ENCODE measurements at places on chromosomes 2 and 18.

DNA sequence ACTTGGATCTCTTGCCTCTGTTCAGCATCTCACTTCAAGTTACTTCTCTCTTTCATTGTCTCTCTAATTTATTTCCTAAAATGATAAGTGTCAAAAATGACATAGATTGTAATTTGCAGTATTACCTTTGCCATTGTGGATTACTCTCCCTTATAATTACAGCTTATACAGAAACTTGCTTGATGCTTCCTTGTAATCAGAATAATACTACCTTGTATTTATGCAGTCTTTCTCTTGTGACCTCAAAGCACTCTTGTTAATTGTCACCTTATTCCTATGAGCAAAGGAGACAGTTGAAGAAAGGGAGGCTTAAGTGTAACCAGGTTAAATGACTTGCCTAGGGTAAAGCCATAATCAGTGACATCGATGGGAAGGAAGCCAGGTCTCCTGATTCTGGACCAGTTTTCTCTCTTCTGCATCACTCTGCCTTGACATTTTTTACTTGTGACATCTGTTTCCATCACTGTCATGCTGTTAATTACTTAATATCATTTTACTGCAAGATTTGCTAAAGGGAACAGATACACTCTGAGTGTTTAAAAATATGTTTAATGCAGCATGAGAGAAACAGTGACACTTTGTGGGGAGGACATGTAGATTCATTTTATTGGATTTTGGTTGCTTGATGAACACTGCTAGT lies 388.6 kb downstream of the PARD3B start:
- DNase-seq, result no peak

GRCh38 chr2:121695171-121695451 lies 41.6 kb downstream of the NIFK start:
- DNase-seq, result no peak

- no peak for DNase-seq
Measured at GRCh38 chr18:48781163-48781987, 169.4 kb downstream of the SMAD7 start.

- no peak for DNase-seq
Measured at GRCh38 chr2:174240097-174240496, 8.2 kb downstream of the OLA1 start.

- no peak for DNase-seq
Measured at GRCh38 chr2:99112617-99113016, 28.9 kb upstream of the C2orf15 start.

DNA sequence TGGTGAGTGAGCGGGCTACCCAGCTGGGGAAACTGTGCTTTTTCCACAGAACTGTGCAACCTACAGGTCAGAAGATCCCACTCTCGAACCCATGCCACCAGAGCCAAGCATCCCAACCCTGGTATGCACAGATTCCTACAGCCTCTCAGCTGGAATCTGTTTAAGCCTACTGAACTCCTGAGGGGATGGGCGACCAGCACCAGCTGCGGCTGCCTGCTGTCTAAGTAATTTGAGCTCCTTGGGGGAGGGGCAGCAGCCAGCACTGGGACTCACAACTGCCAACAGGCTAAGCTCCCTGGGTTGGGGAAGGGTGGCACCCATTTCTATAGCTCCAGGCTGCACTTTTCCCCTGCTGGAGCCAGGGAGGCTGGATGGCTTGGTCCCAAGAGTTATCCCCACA lies 11.8 kb downstream of the CYP27C1 start:
- no peak for DNase-seq

- DNase-seq, result no peak
Measured at GRCh38 chr18:76351961-76352581, 143.0 kb downstream of the ZNF516 start.

DNA sequence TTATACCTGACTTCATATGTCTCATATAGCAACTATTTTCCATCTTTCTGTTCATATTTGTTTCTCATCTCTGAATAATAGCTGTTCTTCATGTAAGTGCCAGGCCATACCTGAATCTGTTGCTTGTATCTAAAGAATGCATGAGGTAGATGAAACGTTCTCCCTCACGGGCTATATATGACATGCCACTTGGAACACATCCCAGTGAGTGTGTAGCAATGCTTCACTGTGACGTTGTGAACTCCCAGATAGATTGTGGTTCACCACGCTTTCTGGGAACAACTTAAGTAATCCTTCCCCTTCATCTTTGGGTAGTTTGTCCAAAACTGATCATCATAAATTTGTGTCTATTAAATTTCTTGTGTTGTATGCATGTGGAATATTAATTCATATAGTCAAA lies 60.1 kb downstream of the RDH14 start:
- DNase-seq, result no peak

DNA sequence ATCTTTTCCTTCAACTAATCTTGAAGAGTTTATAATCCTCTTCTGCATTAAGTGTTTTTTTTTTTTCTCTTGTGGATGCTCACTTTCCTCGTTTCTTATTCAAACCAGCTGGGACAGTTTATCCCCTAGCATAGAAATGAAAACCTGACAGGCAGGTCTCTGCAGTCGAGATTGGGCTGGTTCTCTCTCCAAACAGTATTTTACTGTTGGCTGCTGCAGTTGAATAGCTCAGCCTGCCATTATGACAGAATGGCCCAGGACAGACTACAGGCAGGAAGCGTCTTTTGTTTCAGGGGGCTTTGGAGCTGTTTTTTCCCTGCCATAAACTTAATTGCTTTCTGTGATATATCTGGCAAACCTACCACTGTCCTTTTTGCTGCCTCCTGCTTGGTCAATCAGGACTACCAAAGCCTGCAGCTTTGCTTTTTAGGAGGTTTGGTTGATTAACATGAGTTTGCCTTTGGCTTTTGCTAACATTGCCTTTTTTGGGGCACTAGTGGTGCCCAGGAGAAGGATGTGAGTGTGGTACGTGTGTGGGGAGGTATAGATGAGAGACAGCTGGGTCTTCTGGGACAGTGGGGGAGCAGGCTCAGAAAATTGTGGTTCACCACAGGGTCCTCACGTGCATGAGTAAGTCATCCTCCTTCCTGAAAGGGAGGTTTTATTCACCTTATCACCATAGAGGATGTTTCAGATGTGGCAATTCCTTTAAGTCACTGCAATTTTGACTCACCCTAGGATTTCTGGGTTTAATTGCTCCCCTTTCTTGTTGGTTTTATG lies 128.7 kb downstream of the LYPD6B start:
- peak; percentile 14 for DNase-seq

- no peak for DNase-seq
Measured at GRCh38 chr2:177496921-177497320, 104.3 kb downstream of the AGPS start.

DNA sequence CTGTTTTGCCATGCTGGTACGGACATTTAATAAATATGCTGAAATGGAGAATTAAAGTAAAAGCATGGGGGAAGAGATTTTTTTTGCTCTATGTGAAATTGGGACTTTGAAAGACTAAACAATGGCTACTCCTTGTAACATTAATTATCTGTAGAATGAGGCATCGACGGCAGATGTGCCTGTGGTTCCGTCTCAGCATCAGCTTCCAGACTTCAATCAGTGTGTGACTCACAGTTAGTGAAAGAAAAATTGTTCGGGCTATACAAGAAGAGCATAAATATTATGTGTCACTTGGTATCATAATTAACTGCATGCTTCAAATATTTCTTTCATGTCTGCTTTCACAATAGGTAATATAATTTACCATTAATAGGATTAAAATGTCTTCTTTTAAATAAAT lies 117.0 kb upstream of the SMIM21 start:
- no peak for DNase-seq

DNA sequence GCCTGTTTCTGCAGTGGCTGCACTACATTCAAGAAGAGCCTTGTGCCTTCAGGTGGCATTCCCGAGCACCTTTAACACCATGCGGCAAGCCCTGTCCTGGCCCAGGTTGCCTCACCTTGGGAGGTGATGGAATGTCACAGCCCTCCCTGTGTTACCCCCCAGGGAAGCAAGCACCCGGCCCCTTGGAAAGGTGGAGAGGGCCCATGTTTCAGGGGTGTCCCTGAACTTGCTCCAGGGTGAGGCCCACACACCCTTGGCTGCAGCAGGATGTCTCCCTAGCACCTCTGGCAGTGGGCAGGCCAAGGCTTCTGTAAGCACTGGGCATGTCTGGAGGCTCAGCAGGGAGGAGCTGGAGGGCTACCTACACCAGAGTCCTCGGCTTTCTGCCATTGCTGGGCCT lies 29.3 kb upstream of the ACAA2 start:
- no peak for DNase-seq

GRCh38 chr2:48016225-48017019 lies 110.1 kb upstream of the FBXO11 start:
- no peak for DNase-seq

DNA sequence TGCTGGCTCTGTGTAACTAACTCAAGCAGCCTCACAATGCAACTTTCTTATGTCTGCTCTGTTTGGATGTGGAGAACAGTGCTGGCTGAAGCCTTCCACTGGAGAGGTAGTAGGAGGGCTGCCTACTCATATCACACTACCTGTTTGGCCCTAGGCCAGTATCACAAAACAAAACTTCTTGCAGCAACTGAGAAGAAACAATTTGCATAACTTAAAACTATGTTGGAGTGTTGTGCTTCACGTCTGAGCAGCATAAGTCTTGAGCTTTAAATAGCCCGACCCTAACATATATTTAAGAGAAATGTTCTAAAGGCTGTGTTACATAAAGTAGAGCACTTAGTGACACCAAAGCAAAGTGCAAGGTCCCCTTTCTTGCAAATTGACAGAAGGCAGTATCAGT lies 204.9 kb upstream of the ACVR2A start:
- no peak for DNase-seq

DNA sequence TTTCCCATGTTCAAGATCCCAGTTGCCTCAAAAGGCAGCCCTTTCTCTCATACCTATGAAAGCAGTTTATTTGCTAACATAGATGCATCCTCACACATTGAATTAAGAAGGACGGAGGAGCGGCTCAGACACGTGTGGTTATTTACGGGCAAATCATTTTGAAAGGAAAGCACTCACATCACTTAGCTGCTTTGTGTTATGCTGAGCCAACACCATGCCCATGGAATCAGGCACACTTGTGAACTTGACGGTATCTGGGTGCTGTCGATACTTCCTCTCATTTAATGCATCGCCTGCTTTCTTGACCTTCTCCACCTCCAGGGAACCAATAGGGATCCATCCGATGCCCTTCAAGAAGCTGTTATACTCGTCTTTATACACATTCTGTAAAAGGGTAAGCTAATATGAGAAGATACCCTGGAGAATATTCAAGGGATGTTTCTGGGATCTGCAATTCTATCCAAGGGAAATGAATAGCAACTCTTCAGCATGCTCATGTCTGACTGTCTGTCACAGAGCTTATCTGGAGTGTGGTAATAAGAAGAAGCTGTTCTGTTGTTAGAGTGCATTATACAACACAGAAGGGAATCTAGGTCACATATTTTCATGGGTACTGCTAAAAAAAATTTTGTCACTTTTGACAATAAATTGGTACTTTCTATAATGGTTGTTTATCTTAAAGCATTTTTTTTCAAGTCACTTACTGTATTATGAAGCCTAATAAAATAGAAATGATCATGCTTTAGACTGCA lies 63.3 kb downstream of the NEB start:
- no peak for DNase-seq

DNA sequence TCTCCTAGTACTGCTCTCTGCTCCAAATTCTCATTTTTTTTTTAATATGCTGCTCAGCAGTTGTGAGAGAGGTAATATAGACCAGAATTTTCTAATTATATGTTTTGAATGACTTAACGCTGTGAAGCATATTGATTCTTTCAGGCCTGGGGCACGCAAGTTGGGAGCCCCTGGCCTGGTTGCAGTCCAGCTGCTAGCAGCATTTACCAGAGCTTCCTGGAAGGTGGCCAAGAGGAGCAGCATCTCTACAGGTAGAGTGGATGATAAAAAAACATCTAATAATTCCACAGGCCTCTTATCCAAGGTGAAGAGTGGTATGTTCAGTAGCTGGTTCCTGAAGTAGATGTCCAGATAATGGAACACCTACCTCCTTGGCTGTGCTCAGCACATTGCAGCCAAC lies 7.3 kb upstream of the UGP2 start:
- DNase-seq, result no peak

DNA sequence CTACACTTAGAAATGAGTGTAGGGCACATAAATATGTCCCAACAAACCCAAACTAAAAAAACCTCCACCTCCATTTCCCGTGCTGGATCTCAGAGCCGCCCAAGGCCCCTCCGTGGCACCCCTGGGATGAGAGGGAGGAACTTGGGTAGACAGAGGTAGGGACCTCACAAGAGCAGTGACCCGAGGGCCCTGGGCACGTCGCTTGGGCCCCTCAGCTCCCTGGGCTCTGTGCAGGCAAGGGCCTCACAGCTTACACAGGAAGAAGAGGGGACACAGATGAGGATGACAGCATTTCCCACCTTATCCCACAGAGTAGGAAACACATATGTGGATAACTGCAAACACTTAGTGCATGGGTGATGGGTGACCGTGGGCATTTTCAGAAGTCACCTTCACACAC lies 93.9 kb upstream of the TPO start:
- no peak for DNase-seq

DNA sequence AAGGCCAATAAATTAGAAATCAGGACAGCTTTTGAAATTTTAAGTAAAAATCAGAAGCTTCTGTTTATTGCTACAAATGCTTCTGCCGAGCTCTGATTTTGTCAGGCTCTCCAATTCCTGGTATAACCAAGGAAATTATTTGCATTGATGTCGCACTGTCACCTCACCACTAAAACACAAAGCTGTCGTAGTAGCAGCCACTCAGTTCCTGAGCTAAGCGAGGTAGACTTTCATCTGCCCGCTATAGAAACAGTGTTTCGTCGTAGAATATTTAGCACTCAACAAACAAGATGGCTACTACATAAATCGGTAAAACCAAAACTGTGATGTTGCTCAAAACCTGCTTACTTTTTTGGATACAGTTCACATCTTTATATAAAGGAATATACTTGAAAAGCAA lies 141.3 kb upstream of the FOSL2 start:
- no peak for DNase-seq

GRCh38 chr2:32442020-32442467 lies 85.2 kb downstream of the BIRC6 start:
- no peak for DNase-seq

DNA sequence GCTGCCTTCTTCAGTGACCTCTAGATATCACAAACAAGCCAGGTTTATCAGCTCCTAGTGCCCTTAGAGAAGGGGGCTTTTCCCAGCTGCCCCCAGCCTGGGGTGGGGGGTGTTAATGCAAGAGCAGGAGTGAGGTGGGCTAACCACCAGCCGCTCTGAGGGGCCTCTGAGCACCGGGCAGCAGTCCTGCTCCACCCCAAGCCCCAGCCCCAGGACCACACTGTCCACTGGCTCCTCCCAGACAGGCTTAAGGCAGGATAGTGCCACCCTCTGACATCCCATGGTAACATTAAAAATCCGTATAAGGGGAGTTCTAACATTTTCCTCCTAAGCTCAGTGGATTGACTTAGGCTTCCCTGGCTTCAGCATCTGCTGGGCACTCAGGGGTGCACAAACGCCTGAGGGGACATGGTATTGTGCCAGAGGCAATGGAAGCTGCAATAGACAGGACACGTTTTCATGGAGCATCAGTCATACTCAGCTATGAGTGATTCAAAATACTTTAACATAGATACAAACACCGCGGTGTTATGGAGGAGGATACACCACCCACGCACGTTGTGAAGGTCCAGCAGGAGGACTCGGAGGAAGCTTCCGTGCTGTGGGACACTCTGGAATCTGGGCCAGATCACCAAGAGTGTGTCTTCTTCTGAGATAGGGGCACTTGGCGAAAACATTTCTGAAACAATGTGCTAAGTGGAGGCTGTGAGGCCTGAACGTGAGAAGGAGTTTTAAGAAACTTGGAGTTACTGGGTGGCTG lies 112.7 kb upstream of the EPC2 start:
- DNase-seq, result no peak

GRCh38 chr2:7272210-7272609 lies 355.0 kb downstream of the RNF144A start:
- no peak for DNase-seq

- DNase-seq, result no peak
Measured at GRCh38 chr2:190603374-190603773, 45.5 kb upstream of the NAB1 start.

Data from stimulated activated CD8-positive, alpha-beta memory T cell treated with anti-CD3 and anti-CD28 coated beads, Interleukin-7, amount 100 ng/mL, for 48 hours (primary cell).